Body of pancreas (tissue), 4 donors: ENCODE measurements at places on chromosomes 3 and 15. TPM values are rescaled to one million over a fixed set of nuclear protein-coding genes. Genes with fewer than 3 reads are reported as not detected.
A peak's percentile ranks its signal among the peaks of the same experiment; 100 is the strongest.

- no peak overlapping the region for H3K4me3 ChIP-seq
- peaks cover 8% of the 10 kb centered on the region for H3K4me1 ChIP-seq
- H3K36me3 ChIP-seq: no peaks in the 10 kb centered on the region
Observed at GRCh38 chr3:61617651-61618050, 56.3 kb downstream of the PTPRG start.

Gene LMAN1L
- total RNA-seq: not detected

- peak; percentile 24 for DNase-seq
- H3K4me1 ChIP-seq: peaks cover 33% of the 10 kb centered on the region
- H3K4me3 ChIP-seq: no peak overlapping the region
- peak overlapping the region; percentile 41 for H3K27ac ChIP-seq
Observed at GRCh38 chr3:8499181-8499611, 2.4 kb upstream of the LMCD1 start.

GRCh38 chr3:249587-250262 lies 53.2 kb downstream of the CHL1 start:
- no peak overlapping the region for H3K4me3 ChIP-seq
- H3K27me3 ChIP-seq: no peaks in the 10 kb centered on the region
- H3K4me1 ChIP-seq: no peaks in the 10 kb centered on the region
- no peak overlapping the region for H3K27ac ChIP-seq

DNA sequence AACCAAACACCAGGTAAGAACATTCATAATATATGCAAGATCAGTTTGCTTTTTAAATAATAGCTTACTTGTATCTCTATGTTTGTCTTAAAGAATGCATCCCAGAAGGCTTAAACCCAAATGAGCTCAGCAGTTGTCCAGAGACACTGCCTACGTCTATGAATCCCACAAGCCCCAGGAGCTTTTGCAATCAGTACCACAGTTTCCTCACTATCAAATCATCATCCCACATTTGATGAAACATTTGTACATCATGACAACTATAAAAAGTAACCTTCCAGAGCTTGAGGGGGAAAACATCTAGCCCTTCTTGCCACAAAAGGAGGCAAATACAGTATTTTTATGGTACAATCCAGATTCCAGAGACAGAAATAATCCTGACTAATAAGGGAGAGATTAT lies 63.7 kb downstream of the ATP8B4 start:
- no peak overlapping the region for H3K4me3 ChIP-seq
- H3K36me3 ChIP-seq: no peaks in the 10 kb centered on the region
- H3K4me1 ChIP-seq: no peaks in the 10 kb centered on the region
- H3K27me3 ChIP-seq: no peaks in the 10 kb centered on the region
- DNase-seq: no peak

GRCh38 chr3:112653881-112654300 lies 12.9 kb upstream of the CCDC80 start:
- no peak overlapping the region for H3K4me3 ChIP-seq
- no peaks in the 10 kb centered on the region for H3K36me3 ChIP-seq
- no peaks in the 10 kb centered on the region for H3K4me1 ChIP-seq
- H3K27me3 ChIP-seq: no peaks in the 10 kb centered on the region

- no peak overlapping the region for H3K27ac ChIP-seq
- no peak for DNase-seq
- no peaks in the 10 kb centered on the region for H3K27me3 ChIP-seq
- no peaks in the 10 kb centered on the region for H3K36me3 ChIP-seq
- H3K4me3 ChIP-seq: no peak overlapping the region
Observed at GRCh38 chr3:98233468-98233867, 30.6 kb upstream of the OR5H6 start.

Gene ARHGAP31
- total RNA-seq: 5.7 TPM

- peak within 1 kb of the TSS; percentile 44 for H3K4me3 ChIP-seq
- no peaks in the 10 kb centered on the region for H3K27me3 ChIP-seq
- peak; percentile 74 for DNase-seq
- H3K36me3 ChIP-seq: no peaks in the 10 kb centered on the region
- peak within 1 kb of the TSS; percentile 100 for H3K27ac ChIP-seq
- H3K4me1 ChIP-seq: peaks cover 41% of the 10 kb centered on the region
Observed at GRCh38 chr3:120093911-120094775, at the start of gene GSK3B. Gene GSK3B, minus strand, starts transcription at chr3:120094447. Its CDS starts 1,013 bp downstream, at chr3:120093434.

GRCh38 chr3:187888701-187889100 lies 143.4 kb upstream of the BCL6 start:
- DNase-seq: no peak
- no peaks in the 10 kb centered on the region for H3K4me1 ChIP-seq
- H3K27ac ChIP-seq: no peak overlapping the region
- H3K27me3 ChIP-seq: no peaks in the 10 kb centered on the region

Gene MYO9A
- 27.8 TPM for total RNA-seq

DNA sequence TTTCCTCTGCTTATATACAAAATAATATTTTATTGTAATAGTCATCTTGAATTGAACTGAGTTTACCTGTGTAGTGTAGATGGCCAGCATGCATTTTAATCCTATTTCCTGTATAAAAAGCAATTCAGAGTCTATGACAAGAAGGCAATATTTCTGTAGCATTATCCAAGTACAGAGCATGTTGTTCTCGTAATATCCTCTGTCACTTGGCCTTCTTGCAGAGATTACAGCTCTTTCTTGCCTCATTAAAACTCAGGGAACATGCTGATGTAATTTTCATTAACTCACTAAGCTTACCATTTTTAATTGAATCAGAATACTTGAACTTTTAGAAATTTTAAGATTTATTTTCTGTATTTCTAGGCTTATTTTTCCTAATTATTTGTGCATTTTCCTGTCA lies 203.3 kb upstream of the AGTR1 start:
- no peaks in the 10 kb centered on the region for H3K36me3 ChIP-seq
- H3K4me3 ChIP-seq: no peak overlapping the region
- no peak for DNase-seq

Gene CLDN16
- total RNA-seq: 4.4 TPM

Gene CPNE9
- total RNA-seq: not detected

- H3K4me3 ChIP-seq: no peak overlapping the region
- H3K36me3 ChIP-seq: no peaks in the 10 kb centered on the region
- H3K4me1 ChIP-seq: no peaks in the 10 kb centered on the region
- DNase-seq: peak; percentile 21
- H3K27ac ChIP-seq: no peak overlapping the region
- no peaks in the 10 kb centered on the region for H3K27me3 ChIP-seq
Observed at GRCh38 chr3:112308151-112308911, 14.3 kb upstream of the SLC9C1 start.

DNA sequence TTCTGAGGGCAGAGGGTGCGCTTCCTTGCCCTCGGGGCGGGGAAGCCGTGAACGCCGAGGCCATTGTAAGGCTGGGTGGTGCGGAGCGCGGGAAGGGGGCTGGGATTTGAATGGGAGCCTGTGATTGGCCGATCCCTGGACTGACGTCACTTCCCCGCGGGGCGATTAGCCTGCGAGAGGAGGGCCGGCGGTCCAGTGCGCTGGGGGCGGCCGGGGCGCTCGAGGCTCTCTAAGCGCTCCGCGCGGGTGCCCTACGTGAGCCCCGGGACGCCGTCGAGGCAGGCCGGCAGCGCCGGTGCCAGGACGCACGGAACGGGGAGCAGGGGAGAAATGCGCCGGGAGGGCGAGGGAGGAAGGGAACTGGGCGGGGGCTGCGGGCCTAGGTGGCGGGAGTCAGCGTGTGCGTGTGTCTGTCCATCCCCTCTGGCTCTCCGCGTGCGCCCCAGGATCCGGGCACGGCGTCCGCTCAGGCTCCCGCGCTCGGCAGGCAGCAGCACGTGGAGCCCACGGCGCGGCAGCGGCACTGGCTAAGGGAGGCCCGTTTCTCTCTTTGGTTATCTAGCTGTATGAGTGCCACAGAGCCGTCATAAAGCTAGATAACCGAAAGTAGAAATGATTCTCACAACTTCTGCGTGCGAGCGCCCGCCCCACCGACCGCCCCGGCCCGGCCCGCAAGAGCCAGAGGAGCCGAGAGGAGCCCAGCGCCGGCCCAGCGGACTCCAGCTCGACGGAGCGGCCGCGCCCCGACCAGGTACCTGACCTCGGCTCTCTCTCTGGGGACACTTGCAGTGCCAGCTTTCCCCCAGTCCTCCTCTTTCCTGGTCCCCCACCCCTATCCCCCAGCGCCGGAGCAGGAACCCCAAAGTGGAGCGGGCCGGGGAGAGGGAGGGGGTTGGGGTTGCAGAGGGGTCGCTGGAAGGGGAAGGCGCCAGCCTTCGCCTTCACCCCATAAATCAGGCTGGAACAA lies 33.1 kb upstream of the POLG start:
- H3K4me3 ChIP-seq: no peak overlapping the region
- peaks cover 23% of the 10 kb centered on the region for H3K4me1 ChIP-seq
- no peak overlapping the region for H3K27ac ChIP-seq

Gene IMPG2
- 0.26 TPM for total RNA-seq

DNA sequence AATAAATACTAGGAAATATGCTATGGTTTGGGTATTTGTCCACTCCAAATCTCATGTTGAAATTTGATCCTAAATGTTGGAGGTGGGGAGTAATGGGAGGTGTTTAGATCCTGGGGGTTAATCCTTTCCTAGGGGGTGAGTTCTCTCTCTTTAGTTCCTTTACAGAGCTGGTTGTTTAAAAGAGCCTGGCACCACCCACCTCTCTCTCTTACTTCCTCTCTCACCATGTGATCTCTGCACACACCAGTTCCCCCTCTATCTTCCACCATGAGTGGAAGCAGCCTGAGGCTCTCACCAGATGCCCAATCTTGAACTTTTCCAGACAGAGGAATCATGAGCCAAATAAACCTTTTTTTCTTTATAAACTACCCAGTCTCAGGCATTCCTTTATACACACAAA lies 10.5 kb downstream of the SLC24A5 start:
- H3K4me3 ChIP-seq: no peak overlapping the region
- DNase-seq: no peak
- H3K27me3 ChIP-seq: no peaks in the 10 kb centered on the region

Gene GHSR
- 3.6 TPM for total RNA-seq

GRCh38 chr3:28915741-28916500 lies 364.9 kb upstream of the RBMS3 start:
- H3K4me1 ChIP-seq: no peaks in the 10 kb centered on the region
- DNase-seq: no peak
- H3K36me3 ChIP-seq: no peaks in the 10 kb centered on the region
- no peak overlapping the region for H3K4me3 ChIP-seq
- no peaks in the 10 kb centered on the region for H3K27me3 ChIP-seq

DNA sequence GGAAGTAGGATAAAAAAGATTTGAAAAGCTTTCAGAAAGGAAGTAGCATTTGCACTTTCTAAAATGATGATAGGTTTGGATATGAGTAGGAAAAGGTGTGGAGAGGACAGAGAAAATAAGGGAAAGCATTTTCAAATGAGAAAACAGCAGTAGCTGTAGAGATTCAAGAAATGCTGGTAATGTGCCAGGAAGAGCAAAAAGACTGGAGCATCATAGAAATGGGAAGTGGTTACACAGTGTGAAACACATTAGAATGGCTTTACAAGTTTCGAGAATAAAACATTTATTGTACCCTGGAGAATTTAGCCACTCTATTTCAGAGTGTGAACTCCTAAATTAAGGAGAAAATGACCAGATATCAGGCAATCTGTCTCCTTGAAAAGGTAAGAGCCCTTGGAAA lies 108.3 kb upstream of the CHL1 start:
- H3K36me3 ChIP-seq: no peaks in the 10 kb centered on the region
- no peak for DNase-seq
- no peaks in the 10 kb centered on the region for H3K27me3 ChIP-seq
- H3K4me3 ChIP-seq: no peak overlapping the region
- no peaks in the 10 kb centered on the region for H3K4me1 ChIP-seq

Gene PLSCR5
- total RNA-seq: not detected

Gene COL7A1
- 0.52 TPM for total RNA-seq

Gene GP9
- not detected for total RNA-seq

GRCh38 chr3:118472586-118472985 lies 562.1 kb downstream of the IGSF11 start:
- H3K4me1 ChIP-seq: no peaks in the 10 kb centered on the region
- no peaks in the 10 kb centered on the region for H3K27me3 ChIP-seq
- H3K4me3 ChIP-seq: no peak overlapping the region
- H3K27ac ChIP-seq: no peak overlapping the region
- H3K36me3 ChIP-seq: no peaks in the 10 kb centered on the region
